Colonic mucosa (tissue), 4 donors: ENCODE measurements at places on chromosomes 3 and 15.

DNA sequence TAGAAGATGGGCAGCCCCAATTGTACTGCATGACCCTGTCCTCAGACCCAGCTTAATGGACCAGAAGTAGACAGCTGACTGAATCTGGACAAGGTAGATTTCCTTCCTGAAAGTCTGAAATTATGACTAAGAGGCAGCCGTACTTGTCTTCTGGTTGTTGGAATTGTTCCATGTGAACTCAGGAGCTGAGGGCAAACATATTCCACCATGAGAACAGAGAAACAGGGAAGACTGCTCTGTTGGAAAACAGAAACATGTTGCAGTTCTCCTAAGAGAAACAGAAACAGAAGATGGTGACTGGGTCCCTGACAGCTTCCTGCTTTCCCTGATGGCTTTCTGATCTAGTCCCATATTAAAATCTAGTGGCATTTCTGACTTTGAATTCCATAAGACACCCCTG, 24.1 kb downstream of the POPDC2 start:
- no peak for DNase-seq

GRCh38 chr15:50872832-50873426, 35.6 kb upstream of the AP4E1 start:
- DNase-seq, result no peak

GRCh38 chr15:70299931-70300869, 202.5 kb upstream of the TLE3 start:
- DNase-seq, result no peak

DNA sequence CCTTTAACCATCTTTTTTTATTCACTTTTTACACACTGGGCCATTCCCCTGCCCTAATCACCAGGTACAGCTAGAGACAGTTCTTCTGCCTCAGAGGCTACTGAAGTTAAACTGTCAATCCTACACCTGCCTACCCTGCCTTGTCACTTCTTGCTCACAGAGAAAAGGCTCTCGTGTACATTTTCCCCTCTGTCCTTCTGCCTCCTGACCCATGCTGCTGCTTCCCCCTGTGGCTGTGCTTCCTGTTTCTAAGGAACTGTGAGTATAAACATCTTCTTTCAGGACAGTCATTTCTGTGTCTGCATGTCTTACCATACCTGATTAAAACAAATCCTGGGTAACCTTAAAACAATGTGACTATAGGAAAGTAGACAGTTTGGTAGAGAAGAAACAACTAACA, 236.4 kb upstream of the MRPL3 start:
- no peak for DNase-seq

DNA sequence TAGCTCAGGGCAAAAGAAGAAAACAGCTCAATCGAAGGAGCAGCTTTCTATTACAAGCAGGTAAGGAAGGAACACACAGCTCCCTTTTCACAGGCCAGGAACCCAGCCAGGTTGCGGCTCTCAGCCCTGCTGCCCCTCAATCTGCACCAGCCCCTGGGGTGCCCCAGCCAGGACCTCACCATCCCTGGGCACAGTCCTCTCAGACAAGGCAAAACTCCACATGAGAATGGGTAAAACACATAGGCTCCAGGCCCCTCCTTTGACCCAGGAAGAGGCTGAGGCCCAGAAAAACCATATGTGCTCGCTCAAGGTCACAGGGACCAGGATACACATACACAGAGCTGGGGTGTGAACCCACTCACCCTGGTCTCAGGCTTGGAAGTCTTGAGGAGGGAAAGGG, 178.7 kb upstream of the TLE3 start:
- no peak for DNase-seq

- DNase-seq, result no peak
Measured at GRCh38 chr3:87397211-87397610, 120.8 kb upstream of the POU1F1 start.

GRCh38 chr15:61169904-61170695, 59.0 kb downstream of the RORA start:
- no peak for DNase-seq
